KG1 (cell line): ENCODE measurements at places on chromosomes 16 and 17.

GRCh38 chr17:901964-902363 is 77.6 kb downstream of the NXN start:
- no peak for DNase-seq

GRCh38 chr17:81720267-81721071 is 8.4 kb downstream of the SLC25A10 start:
- DNase-seq: no peak

DNA sequence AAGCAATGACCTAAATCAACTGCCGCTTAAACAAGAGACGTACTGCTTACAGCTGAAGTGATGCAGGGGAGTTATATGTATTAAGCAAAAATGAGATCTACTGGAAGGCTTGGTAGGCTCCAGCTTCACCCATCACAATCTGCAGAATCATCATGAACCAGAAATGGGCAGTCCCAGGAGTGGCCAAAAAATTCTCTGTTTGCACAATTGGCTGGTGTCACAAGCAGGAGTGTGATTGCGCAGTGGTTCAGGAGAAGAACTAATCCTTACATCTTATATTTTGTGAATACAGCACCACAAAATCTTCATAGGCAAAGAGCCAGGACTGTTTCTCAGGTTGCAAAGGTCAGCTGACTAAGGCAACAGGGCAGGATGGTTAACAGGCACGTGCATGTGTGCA is 75.9 kb downstream of the CES1 start:
- no peak for DNase-seq

DNA sequence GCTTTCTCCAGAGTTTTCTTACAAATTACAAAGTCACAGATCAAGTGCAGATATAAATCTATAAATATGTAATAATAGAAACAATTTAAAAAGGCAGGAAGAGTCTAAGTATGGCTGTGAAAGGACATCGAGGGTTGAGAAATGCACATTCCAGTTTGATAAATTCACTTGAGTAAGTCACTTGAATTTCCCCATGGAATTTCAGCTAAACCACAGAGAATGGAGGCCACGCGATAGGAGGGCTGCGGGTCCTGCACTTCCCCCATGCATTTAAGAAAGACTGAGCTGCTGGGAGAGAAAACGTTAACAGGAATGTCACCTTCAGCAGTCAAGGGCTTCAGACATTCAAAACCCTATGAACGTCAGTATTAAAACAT is 6.1 kb upstream of the MXRA7 start:
- DNase-seq: no peak

- no peak for DNase-seq
Observed at GRCh38 chr17:60102632-60103096, 23.9 kb upstream of the HEATR6 start.

GRCh38 chr17:32288615-32289014 is 23.0 kb downstream of the RHBDL3 start:
- peak; percentile 46 for DNase-seq

DNA sequence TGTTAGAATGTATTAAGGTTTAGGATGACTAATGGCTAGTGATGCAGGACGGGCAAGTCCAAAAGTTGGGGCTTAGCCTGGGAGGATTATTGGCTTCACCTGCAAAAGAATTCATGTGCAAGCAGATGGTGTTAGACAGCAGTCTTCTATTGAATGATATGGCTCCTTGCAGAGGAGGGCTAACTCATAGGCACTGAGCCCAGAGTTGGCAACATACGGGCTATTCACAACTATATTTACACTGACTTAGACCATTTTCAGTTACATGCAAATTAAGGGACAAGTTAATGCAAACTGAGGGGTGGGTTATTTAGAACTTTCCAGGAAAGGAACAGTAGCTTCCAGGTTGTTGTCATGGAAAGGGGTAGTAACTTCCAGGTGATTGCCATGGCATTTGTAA is 1017.1 kb upstream of the EEF2KMT start:
- no peak for DNase-seq

DNA sequence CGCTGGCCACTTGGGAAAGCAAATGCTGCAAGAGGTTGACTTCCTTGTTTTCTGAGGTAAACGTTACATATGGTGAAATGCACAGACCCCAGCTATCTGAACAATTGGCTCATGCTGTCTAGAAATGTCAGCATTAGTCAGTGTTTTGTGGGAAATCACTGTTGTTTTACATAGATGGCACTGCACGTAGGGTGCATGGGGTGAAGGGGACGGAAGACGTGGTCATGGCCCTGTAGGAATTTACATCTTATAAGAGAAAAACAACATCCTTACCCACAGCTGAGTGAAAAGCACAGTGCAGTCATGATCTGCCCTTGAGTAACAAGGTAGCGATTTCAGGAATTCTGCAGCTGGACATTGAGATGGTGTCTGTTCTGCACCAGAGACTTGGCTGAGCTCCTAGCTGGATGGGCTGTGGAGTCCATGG is 15.2 kb downstream of the RPTOR start:
- DNase-seq: no peak

- DNase-seq: no peak
Observed at GRCh38 chr17:12619459-12620199, 46.1 kb upstream of the MYOCD start.

DNA sequence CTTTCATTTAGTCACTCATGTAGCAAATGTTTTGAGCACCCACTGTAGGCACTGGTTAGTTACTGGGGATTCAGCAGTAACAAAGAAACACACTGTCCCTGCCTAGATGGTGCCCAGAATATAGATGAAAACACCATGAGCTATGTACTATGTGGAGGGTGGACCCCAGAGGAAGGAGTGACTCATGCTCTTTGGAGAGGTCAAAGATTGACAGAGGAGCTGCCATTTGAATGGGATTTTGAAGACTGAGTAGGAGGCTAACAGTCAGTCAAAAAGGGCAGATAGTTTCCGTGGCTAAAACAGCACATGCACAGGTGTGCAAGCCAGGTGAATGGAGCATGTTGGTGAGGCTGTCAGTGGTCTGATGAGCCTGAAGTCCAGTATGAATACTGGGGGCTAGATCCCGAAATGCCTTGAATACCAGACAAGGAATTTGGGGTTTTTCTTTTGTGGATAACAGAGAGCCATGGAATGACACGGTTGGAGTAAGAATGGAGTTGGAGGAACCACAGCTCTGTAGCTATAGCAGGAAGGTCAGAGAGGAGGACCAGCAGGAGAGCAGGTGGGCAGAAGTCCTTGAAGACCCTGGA is 6.1 kb downstream of the IL21R start:
- DNase-seq: no peak

DNA sequence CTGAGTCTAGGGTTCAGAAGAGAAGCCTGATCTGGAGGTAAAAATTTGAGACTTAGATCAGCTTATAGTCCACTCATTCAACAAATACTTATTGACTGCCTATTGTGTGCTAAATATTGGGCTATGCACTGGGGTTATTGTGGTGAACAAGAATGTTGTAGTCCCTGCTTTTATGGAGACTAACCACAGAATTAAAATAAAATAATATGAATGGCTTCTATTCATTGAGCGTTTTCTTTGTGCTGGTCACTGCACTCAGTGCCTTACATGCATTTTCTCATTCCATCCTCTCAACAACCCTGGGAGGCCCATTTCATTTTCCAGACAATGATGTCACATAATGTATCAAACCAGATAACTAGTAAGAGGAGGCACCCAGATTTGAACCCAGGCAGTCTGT is 4.8 kb downstream of the NEK8 start:
- no peak for DNase-seq

GRCh38 chr17:49944273-49944870 is 24.6 kb upstream of the DLX4 start:
- no peak for DNase-seq

DNA sequence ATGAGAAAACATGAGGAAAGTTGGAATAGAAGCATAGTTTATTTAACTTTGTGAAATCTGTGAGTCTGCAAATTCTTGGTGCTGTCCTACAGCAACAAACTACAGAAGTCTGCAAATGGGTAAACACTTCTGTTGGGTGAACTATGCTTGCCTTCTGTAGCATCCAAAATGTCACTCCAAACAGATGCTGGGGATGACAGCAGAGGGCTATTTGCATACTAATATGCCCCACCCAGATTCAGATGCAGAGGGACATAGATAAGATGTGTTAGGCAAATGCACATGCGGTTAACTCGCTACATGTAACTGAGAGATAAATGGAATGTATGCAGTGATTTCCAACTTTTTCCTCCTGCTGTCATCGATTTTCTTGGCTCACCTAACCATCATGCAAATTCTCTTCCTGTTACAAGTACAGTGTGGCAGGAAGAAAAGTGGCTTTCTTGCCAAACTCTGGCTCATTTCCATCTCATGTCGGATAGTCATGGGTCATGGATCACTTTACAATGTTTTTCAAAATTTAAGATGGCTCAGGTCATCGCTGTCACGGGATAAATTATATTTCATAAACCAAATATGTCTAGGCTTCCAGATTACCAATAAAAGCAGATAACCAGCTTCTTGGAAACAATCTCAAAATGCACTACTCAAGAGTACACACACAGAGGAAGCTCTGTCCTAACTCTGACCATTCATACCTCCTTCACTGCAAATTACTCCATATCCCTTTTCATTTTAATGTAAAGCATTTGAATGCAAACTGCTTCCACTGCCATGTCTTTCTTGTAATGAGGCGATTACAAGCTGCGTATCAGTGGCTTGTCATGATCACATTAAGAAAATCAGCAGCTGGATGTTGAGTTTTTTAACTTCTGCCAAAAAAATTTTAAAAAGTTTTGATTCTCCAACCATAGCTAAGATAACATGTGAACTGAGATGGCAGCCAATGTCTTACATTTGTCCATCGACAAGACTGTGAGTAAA is 47.7 kb downstream of the ADAMTS18 start:
- DNase-seq: no peak

GRCh38 chr17:28720247-28720996 is 637 bp downstream of the RPL23A start:
- no peak for DNase-seq

- no peak for DNase-seq
Observed at GRCh38 chr16:3295209-3295608, 10.0 kb downstream of the TIGD7 start.

DNA sequence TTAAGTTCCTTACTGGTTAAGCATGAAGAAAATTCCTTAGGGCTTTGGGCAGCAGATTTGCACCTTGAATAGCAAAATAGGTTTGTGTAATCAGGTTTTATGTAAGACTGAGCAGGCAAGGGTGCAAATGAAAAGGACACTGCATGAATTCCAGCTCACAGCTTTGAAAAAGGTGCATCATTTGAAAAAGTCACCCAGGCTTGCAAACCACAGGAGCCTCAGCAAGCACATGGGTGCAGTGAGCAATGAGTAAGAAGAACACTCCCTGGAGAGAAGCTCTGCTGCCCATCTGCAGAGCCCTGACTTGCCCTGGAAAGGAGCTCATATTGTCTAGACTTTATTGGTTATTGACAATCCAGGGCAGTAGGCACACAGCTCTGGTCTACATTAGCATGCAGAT is 165.6 kb upstream of the KCNJ16 start:
- DNase-seq: no peak

- DNase-seq: no peak
Observed at GRCh38 chr16:10168258-10168657, 14.0 kb downstream of the GRIN2A start.

DNA sequence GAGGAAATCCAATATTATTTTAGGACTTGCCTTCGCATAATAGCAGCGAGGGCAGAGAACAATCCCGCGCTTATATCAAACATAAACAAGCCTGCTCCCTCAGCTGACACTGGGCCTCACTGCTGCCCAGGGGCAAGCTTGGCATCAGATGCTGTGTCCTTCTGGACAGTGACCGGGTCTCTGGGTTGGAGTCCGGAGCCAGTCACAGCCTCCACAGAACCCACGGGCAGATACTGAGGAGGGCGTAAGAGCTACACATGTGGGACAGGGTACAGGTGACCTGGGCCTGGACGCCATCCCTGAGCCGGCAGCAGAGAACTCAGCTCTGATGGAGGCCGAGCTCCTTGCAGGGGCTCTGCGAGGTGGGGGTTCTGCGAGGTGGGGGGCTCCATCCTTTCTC is 14.7 kb upstream of the ZNF469 start:
- no peak for DNase-seq

DNA sequence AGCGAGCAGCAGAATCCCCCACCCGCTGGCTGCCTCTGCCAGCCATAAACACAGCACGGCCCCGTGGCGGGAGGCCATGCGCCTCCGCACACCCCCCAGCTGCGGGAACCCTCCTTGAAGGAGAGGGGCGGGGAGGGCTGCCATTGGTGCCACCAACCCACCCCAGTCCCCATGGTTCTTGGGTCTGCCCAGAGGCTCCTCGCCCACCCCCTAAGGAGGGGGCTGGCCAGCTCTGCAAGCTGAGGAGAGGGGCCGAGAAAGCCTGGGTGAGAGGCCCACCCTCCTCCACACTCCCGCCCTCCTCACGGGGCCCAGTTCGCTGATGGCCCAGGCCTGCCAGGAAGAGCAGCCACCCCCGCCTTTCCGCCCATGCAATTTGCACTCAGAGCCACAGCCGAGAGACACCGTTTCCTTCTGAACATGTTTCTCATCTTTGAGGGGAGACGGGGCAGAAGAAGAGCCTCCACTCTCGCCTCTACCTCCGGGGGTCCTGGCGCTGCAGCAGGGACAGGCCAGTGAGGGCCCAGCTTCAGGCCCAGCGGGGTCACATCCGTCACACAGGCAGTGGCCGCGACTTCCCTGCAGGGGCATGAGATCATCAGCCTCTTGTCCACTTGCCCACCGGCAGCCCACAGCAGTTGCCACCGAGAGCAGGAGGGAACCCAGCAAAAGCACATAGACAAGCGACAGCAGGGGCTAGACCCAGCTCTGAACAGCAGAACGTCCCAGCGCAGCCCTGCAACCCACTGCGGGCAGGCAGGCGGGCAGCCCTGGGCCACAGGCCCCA is 23.0 kb downstream of the KATNB1 start:
- DNase-seq: no peak

GRCh38 chr17:55601874-55602364 is 90.7 kb upstream of the SMIM36 start:
- peak; percentile 20 for DNase-seq

- DNase-seq: no peak
Observed at GRCh38 chr17:29154516-29155226, 25.5 kb downstream of the MYO18A start.

- DNase-seq: no peak
Observed at GRCh38 chr16:69888005-69888590, 63.0 kb upstream of the CLEC18A start.

DNA sequence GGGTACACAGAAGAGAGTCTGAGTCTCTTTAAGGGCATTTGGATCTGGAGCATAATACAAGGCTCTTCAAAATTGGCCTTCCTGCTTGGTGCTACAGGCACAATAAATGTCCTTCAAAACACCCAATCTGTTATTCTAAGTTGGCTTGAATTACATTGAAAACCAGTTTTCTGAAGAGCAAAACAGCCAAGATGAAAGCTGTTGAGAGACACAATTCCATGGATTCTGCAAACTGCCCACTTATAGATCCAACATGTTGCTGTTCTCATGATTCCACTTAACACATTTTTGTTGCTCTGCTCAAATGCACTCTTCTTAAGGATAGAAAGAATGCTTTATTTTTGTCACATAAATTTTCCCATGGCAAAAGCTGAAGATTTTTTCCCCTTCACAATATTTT is 525.9 kb upstream of the CDH8 start:
- no peak for DNase-seq
